ENCODE measurements at places on chromosomes 7 and 10. TPM values are rescaled to one million over a fixed set of nuclear protein-coding genes. Genes with fewer than 3 reads are reported as not detected.

Gene TAS2R3
- total RNA-seq, result 2.0 TPM

Gene SYT15B
- total RNA-seq, result not detected

Gene PNLIPRP3
- not detected for total RNA-seq

Gene UBE3C
- total RNA-seq, result 89.1 TPM

Gene ACHE
- total RNA-seq, result 0.13 TPM

Gene SRGN
- total RNA-seq, result 498 TPM

Gene TBL2
- total RNA-seq, result 150 TPM

Gene CPA2
- total RNA-seq, result not detected

Gene NAMPT
- total RNA-seq, result 252 TPM

Gene MACC1
- 0.50 TPM for total RNA-seq

Gene CC2D2B
- total RNA-seq, result 0.07 TPM

Gene KIF5B
- total RNA-seq, result 179 TPM

Measured in smooth muscle cell of the pulmonary artery (primary cell).